ENCODE measurements at places on chromosomes 3 and 15.

- H3K27me3 ChIP-seq = no peaks in the 10 kb centered on the region
- peak overlapping the region; percentile 12 for H3K27ac ChIP-seq
- peaks cover 81% of the 10 kb centered on the region for H3K36me3 ChIP-seq
Measured at GRCh38 chr15:62835762-62836161, 206.8 kb upstream of the TPM1 start.

DNA sequence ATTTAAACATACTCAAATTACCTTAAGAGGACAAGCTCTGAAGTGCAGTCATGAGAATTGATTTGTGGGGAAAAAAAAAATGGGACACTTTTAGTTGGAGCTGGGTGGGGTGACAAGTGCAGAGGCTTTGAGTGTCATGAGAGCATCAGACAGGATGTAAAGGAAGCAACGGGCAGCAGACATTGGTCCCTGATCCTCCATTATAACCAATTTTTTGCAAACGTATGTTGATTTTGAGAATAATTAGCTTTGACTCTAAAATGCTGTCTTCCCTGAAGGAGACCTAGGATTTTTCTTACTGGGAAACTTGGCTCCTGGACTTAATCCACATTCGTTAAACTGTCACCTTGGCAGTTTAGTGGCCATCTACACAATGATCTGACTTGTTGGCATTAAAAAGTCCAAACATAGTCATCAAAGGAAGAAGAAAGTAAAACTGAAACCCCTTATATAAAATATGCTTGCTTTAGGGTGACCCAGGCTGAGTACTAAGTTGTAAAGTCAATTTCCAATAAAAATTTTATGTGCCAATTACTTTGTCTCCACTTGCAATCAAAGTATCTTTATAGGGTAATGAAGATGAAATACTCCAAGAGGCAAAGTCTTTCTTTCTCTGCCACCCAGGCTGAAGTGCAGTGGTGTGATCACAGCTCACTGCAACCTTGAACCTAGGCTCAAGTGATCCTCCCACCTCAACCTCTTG, 45.6 kb downstream of the BCL2L10 start:
- peaks cover 8% of the 10 kb centered on the region for H3K36me3 ChIP-seq
- DNase-seq = no peak
- no peaks in the 10 kb centered on the region for H3K27me3 ChIP-seq
- H3K4me3 ChIP-seq = no peak overlapping the region

DNA sequence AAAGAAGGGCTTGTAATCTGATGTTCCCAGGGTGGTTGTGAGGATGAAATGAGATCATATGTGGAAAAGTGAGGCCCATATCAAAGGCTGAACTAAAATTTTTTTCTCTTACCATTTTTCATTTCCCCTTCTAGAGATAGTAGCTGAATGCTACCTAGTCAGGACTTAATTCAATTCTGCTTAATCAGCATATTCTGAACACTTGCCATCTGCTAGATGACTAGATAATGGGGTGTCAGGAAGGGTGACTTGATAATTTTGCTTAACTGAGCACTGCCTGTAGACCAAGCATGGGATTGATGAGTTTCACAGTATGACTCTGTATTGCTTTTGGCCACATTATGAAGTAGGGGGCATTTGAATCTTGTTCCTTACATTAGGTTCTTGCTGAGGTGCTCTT, 136.2 kb downstream of the CHST2 start:
- no peak overlapping the region for H3K4me3 ChIP-seq
- H3K4me1 ChIP-seq = no peaks in the 10 kb centered on the region
- DNase-seq = no peak
- no peaks in the 10 kb centered on the region for H3K36me3 ChIP-seq
- H3K27ac ChIP-seq = no peak overlapping the region

DNA sequence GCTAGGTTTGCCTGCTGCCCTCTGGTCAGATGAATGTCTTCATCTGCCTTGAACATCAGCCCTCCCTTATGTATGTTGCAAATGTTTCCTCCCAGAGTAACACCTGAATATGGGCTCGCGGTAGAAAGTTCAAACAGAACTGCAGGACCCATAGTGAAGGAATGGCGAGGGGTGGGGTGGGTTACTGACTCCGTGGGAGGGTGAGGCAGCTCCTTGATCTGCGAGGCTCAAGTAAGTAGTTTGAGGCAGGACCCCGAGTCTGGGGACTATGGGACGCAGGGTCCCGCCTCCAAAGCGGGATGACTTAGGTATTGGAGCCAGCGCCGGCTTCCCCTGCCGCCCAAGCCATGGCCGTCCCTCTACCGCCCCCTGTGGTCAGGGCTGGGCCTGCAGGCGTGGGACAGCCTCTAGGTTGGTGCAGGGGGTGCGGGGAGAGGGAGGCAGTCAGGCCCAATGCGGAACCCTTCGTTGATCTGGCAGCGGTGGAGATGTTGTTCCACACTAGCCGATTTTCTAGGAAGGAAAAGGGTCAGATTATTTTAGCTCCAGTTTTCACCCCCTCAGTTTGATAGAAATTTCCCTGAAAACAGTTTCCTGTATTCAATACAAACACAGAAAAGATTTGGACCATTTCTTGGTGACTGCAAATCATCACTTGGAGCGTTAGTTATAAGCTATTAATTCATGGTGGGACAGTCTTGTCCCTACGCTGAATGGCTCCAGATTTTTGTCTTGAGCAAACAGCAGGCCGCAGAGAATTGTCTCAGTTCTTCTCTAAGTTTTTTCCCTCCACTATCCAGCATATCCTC, 72.3 kb downstream of the CORO2B start:
- peaks cover 11% of the 10 kb centered on the region for H3K4me1 ChIP-seq
- no peaks in the 10 kb centered on the region for H3K27me3 ChIP-seq
- DNase-seq = peak; percentile 63

GRCh38 chr3:16433701-16434151, 79.8 kb downstream of the RFTN1 start:
- no peaks in the 10 kb centered on the region for H3K27me3 ChIP-seq
- H3K4me3 ChIP-seq = no peak overlapping the region
- H3K36me3 ChIP-seq = peaks cover 18% of the 10 kb centered on the region
- no peak for DNase-seq

GRCh38 chr3:2993736-2994135, 116.4 kb downstream of the IL5RA start:
- no peak overlapping the region for H3K4me3 ChIP-seq
- no peaks in the 10 kb centered on the region for H3K4me1 ChIP-seq
- H3K27ac ChIP-seq = no peak overlapping the region
- H3K36me3 ChIP-seq = no peaks in the 10 kb centered on the region
- peak; percentile 59 for DNase-seq

DNA sequence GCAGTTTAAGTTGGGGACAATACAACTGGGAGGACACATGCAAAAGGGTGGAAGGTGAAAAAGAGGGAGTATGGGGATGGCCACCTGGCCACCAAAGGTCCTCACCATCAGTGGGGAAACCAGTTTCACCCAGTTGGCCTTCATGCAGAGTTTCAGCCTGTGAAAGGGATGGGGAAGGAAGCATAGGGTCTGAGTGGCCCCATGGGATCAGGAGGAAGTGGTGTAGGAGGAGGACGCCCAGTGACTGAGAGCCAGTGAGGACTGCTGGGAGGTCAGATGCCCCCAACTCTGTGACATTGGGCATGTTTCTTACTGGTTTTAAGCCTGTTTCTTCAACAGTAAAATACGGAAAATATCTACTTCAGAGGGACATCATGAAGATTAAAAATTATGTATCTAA, 16.3 kb downstream of the BCL2A1 start:
- no peaks in the 10 kb centered on the region for H3K27me3 ChIP-seq
- H3K27ac ChIP-seq = no peak overlapping the region
- no peak overlapping the region for H3K4me3 ChIP-seq
- no peak for DNase-seq
- H3K4me1 ChIP-seq = no peaks in the 10 kb centered on the region
- H3K36me3 ChIP-seq = no peaks in the 10 kb centered on the region

DNA sequence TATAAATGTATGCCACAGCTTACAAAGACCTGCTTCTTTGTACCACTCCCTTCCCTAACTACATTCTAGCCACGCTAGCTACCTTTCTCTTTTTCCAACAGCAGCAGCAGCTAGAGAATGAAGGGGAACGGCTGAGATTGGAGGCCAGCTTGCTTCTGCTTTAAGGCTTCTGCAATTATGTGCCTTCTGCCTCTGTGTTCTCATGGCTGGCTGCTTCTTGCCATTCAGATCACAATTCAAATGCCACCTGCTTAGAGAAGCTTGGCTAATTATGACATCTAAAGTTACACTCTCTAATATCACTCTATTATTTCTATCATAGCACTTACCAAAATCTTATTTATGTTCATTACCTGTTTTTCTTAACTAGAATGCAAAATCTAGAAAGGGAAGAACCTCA, 95.2 kb downstream of the RYK start:
- no peak overlapping the region for H3K27ac ChIP-seq
- DNase-seq = no peak
- H3K4me3 ChIP-seq = no peak overlapping the region
- H3K27me3 ChIP-seq = no peaks in the 10 kb centered on the region
- H3K36me3 ChIP-seq = peaks cover 96% of the 10 kb centered on the region

- no peak overlapping the region for H3K4me3 ChIP-seq
- DNase-seq = no peak
- no peaks in the 10 kb centered on the region for H3K36me3 ChIP-seq
- H3K27ac ChIP-seq = no peak overlapping the region
- H3K4me1 ChIP-seq = no peaks in the 10 kb centered on the region
- H3K27me3 ChIP-seq = no peaks in the 10 kb centered on the region
Measured at GRCh38 chr3:109994853-109995252, 657.5 kb upstream of the DPPA4 start.

- peaks cover 11% of the 10 kb centered on the region for H3K4me1 ChIP-seq
- no peaks in the 10 kb centered on the region for H3K27me3 ChIP-seq
- H3K36me3 ChIP-seq = no peaks in the 10 kb centered on the region
- DNase-seq = no peak
- no peak overlapping the region for H3K4me3 ChIP-seq
Measured at GRCh38 chr3:13370609-13371008, 49.5 kb downstream of the NUP210 start.

GRCh38 chr3:7371693-7372572, 511.0 kb downstream of the GRM7 start:
- H3K27me3 ChIP-seq = no peaks in the 10 kb centered on the region
- DNase-seq = no peak
- no peak overlapping the region for H3K4me3 ChIP-seq
- H3K36me3 ChIP-seq = no peaks in the 10 kb centered on the region
- H3K4me1 ChIP-seq = no peaks in the 10 kb centered on the region

GRCh38 chr15:80121546-80121945, 31.3 kb upstream of the FAH start:
- no peak overlapping the region for H3K4me3 ChIP-seq
- H3K27ac ChIP-seq = no peak overlapping the region
- DNase-seq = no peak
- H3K27me3 ChIP-seq = no peaks in the 10 kb centered on the region
- peaks cover 4% of the 10 kb centered on the region for H3K36me3 ChIP-seq
- H3K4me1 ChIP-seq = no peaks in the 10 kb centered on the region

- DNase-seq = no peak
- no peak overlapping the region for H3K4me3 ChIP-seq
- no peak overlapping the region for H3K27ac ChIP-seq
- H3K4me1 ChIP-seq = no peaks in the 10 kb centered on the region
- no peaks in the 10 kb centered on the region for H3K27me3 ChIP-seq
Measured at GRCh38 chr3:133077688-133078087, 39.5 kb downstream of the TMEM108 start.

- DNase-seq = no peak
- no peaks in the 10 kb centered on the region for H3K36me3 ChIP-seq
- H3K27ac ChIP-seq = no peak overlapping the region
Measured at GRCh38 chr3:71916747-71917369, 131.9 kb upstream of the PROK2 start.

DNA sequence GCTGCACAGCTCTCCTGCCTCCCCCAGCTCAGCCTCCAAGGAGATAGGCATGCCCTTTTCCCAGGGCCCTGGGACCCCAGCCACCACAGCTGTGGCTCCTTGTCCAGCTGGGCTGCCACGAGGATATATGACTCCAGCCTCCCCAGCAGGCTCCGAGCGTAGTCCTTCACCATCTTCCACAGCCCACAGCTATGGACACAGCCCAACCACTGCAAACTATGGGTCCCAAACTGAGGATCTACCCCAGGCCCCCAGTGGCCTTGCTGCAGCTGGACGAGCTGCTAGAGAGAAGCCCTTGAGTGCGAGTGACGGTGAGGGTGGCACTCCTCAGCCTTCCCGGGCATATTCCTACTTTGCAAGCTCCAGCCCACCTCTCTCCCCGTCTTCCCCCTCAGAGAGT, 20.5 kb upstream of the APEH start:
- no peaks in the 10 kb centered on the region for H3K36me3 ChIP-seq
- H3K4me1 ChIP-seq = peaks cover 5% of the 10 kb centered on the region
- no peak for DNase-seq
- no peak overlapping the region for H3K4me3 ChIP-seq

DNA sequence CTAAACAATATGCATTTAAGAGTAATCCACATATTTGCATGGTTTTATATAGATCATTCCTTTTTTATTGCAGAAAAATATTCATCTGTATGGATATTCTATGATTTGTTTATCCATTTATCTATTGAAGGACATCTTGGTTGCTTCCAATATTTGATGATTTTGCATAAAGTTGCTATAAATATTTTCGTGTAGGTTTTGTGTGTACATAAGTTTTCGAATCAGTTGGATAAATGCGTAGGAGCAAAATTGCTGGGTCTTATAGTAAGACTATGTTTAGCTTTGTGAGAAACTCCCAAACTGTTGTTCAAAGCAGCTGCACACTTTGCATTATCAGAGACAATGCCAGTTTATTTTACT, 971.2 kb downstream of the DIPK2A start:
- H3K4me1 ChIP-seq = no peaks in the 10 kb centered on the region
- DNase-seq = no peak
- H3K27ac ChIP-seq = no peak overlapping the region

DNA sequence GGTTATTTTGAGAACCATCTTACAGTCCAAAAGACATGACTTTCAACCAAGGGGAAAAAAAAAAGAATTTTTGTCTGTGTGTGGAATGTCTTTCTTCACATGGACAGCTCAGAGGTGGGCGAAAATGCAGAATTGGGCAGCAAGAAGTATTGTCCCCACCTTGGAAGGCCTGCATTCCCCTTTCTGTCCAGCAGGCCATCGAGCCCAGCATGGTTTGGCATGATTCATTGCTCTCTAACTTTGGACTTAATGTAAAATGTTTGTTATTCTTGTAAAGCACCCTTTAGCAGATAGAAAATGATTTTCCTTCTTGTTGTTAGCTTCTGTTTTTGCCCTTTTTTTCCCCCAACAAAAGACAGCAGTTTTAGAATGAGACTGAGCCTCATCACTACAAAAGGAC, 12.4 kb downstream of the MYO1E start:
- H3K4me3 ChIP-seq = no peak overlapping the region
- no peaks in the 10 kb centered on the region for H3K27me3 ChIP-seq
- H3K4me1 ChIP-seq = peaks cover 7% of the 10 kb centered on the region
